RWPE2 (cell line): ENCODE measurements at places on chromosomes 2 and 18.

DNA sequence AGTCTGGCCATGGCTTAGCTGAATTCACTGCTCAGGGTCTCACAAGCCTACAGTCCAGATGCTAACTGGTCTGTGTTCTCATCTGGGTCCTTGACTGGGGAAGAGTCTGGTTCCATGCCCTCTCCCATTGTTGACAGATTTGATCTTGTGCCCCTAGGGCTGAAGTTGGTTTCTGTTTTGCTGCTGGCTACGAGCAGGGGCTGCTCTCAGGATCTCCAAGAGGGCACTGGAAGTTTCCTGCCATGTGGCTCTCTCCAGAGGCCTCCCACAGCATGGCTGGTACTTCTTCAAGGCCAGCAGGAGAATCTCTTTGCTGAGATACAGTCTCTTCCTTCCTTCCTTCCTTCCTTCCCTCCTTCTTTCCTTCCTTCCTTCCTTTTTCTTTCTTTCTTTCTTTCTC lies 78.1 kb downstream of the SPP2 start:
- peaks cover 17% of the 10 kb centered on the region for H3K4me1 ChIP-seq
- H3K36me3 ChIP-seq = no peaks in the 10 kb centered on the region
- H3K27ac ChIP-seq = no peak overlapping the region
- no peaks in the 10 kb centered on the region for H3K27me3 ChIP-seq

GRCh38 chr2:88221365-88221942 lies 51.3 kb downstream of the THNSL2 start:
- H3K4me1 ChIP-seq = no peaks in the 10 kb centered on the region
- H3K27ac ChIP-seq = no peak overlapping the region
- no peak overlapping the region for H3K4me3 ChIP-seq
- H3K27me3 ChIP-seq = peaks cover 3% of the 10 kb centered on the region
- H3K36me3 ChIP-seq = no peaks in the 10 kb centered on the region
- no peak for DNase-seq

DNA sequence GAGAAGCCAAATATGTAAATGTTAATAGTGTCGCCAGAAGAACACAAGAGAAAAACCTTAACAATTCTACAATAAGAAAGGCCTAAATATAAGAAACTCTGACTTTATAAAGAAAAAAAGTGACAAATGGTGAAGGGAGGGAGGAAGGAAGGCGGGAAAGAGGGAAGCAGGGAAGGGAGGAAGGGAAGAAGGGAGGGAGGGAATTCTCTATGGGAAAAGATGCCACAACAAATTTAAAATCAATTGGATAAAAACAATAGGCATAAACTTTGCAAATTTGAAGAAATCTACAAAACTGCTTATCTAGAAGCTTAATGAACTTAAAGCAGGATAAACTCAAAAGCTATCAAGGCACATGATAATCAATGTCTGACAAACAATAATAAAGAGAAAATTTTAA lies 16.9 kb downstream of the NBAS start:
- DNase-seq = no peak
- no peak overlapping the region for H3K27ac ChIP-seq
- no peaks in the 10 kb centered on the region for H3K27me3 ChIP-seq
- H3K36me3 ChIP-seq = peaks cover 19% of the 10 kb centered on the region

DNA sequence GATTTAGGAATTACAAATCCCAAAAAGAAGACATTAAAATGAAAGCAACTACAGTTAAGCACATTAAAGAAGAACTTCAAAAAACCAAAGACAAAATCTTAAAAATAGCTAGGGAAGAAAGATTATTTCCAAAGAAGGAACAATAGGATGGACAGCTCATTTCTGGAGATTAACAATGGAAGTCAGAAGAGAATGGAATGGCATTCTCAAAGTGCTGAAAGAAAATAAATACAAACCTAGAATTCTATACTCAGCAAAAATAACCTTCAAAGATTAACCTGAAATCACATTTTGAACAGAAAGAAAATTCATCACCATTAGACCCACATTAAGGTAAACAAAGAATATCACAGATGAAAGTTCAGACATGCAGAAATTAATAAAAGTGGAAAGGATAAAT lies 229.2 kb downstream of the HDAC4 start:
- H3K27me3 ChIP-seq = no peaks in the 10 kb centered on the region
- no peak for DNase-seq
- H3K36me3 ChIP-seq = no peaks in the 10 kb centered on the region
- H3K27ac ChIP-seq = no peak overlapping the region
- H3K4me1 ChIP-seq = no peaks in the 10 kb centered on the region

DNA sequence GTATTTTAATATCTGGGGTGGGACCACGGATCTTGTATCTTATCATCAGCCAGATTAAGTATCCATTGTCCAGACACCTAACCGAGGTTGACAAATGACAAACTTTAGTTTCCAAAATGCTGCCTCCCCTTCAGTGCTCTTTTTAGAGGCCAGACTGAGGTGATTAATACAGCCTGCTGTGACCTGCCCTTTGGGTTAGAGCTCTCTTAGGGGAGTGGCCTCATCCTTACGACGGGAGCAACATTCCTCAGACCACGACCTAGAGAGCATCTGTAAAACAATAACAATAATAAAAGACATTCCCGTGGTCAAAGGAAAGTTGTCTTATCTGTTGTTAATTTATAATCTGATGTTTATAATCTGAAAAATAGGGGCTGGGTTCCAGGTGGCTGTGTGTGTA lies 405.3 kb downstream of the LPIN1 start:
- H3K4me3 ChIP-seq = no peak overlapping the region
- no peaks in the 10 kb centered on the region for H3K36me3 ChIP-seq
- DNase-seq = no peak
- no peaks in the 10 kb centered on the region for H3K27me3 ChIP-seq
- H3K27ac ChIP-seq = no peak overlapping the region
- peaks cover 27% of the 10 kb centered on the region for H3K4me1 ChIP-seq

GRCh38 chr2:3486047-3487027 lies 33.0 kb downstream of the ADI1 start:
- H3K4me1 ChIP-seq = no peaks in the 10 kb centered on the region
- no peaks in the 10 kb centered on the region for H3K36me3 ChIP-seq
- DNase-seq = no peak

- H3K4me1 ChIP-seq = peaks cover 12% of the 10 kb centered on the region
- no peaks in the 10 kb centered on the region for H3K36me3 ChIP-seq
- H3K27ac ChIP-seq = peak overlapping the region; percentile 75
- DNase-seq = no peak
- no peak overlapping the region for H3K4me3 ChIP-seq
These were observed 46.7 kb downstream of the SMAD7 start for GRCh38 chr18:48904091-48904490.

- H3K4me3 ChIP-seq = no peak overlapping the region
- peak overlapping the region; percentile 38 for H3K27ac ChIP-seq
- H3K36me3 ChIP-seq = no peaks in the 10 kb centered on the region
- DNase-seq = peak; percentile 66
These were observed 92.3 kb upstream of the THUMPD2 start for GRCh38 chr2:39871291-39871761.

GRCh38 chr2:218389333-218390150 lies 7.5 kb downstream of the SLC11A1 start:
- DNase-seq = no peak
- H3K4me1 ChIP-seq = peaks cover 3% of the 10 kb centered on the region
- H3K4me3 ChIP-seq = no peak overlapping the region
- H3K36me3 ChIP-seq = no peaks in the 10 kb centered on the region
- no peak overlapping the region for H3K27ac ChIP-seq
- no peaks in the 10 kb centered on the region for H3K27me3 ChIP-seq

DNA sequence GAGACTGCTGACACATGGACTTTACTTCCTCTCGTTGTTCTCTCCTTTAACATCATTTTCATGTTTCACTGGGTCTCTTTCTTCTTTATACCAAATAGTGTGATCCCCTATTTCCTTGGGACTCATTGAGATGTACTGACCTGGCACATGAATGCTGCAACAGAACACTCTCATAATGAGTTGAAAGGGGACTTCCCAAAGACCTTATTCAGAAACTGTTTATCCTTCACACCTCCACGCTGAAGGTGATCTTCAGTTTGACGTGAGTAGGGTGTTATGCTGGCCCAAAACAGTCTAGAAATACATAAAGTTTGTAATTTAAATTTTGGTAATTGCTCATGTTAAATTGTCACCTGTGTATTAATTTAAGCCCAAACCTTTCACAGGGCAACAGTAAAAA lies 1096.8 kb upstream of the GYPC start:
- no peaks in the 10 kb centered on the region for H3K27me3 ChIP-seq
- H3K4me1 ChIP-seq = no peaks in the 10 kb centered on the region
- no peak overlapping the region for H3K4me3 ChIP-seq
- no peak for DNase-seq
- no peaks in the 10 kb centered on the region for H3K36me3 ChIP-seq
- H3K27ac ChIP-seq = no peak overlapping the region

DNA sequence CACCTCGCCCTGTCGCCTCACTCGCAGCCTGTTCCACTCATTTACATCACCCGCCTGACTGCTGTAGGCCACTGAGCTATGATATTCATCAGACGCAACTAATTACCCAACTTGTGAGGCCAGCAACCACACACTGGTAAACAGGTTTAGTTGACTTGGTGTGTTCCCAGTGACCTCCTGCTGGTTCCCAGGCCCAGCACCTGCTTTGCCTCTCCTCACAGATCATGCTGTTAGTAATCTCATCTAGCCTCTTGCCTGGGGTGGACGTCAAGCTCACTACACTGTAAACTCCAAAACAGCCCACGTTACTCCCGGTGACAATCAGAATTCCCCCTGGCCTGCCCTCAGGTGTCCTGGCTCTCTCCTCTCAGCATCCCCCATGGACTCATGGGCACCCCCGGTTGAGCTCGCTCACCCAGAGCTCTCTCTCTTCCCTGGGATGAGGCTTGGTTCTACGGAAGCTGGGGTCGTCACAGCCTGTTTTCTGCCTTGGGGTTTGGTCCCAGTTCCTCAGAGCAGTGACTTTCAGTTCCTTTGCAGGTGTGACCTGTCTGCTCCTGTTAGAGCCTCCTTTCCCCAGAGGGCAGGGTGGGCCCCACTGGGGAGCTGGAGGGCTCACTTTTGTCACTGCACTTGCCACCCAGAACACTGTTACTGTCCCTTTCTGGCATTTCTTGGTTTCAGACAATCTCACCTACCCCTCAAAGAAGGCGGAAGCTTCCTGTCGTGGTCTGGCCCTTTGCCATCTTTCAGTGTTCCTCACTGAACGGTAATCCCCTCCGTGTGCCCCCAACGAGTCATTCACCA lies 40.3 kb downstream of the INPP5D start:
- H3K36me3 ChIP-seq = no peaks in the 10 kb centered on the region
- DNase-seq = no peak
- no peak overlapping the region for H3K4me3 ChIP-seq
- no peaks in the 10 kb centered on the region for H3K4me1 ChIP-seq
- H3K27ac ChIP-seq = no peak overlapping the region
- no peaks in the 10 kb centered on the region for H3K27me3 ChIP-seq

DNA sequence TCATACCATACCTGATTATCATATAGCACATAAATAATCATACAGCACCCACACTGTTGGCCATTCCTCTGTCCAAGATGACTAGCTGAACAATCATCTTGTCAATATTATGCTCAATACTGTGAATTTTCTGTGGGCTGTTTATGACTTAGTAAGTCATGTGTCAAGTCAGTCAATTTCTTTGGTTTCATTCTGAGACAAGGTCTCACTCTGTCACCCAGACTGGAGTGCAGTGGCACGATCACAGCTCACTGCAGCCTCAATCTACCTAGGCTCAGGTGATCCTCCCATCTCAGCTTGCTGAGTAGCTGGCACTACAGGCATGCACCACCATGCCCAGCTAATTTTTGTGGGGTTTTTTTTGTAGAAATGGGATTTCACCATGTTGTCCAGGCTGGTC lies 5.7 kb downstream of the MCM6 start:
- DNase-seq = no peak
- peaks cover 11% of the 10 kb centered on the region for H3K4me1 ChIP-seq
- H3K27ac ChIP-seq = no peak overlapping the region
- peaks cover 92% of the 10 kb centered on the region for H3K36me3 ChIP-seq

- peaks cover 36% of the 10 kb centered on the region for H3K4me1 ChIP-seq
- no peak overlapping the region for H3K4me3 ChIP-seq
- peak overlapping the region; percentile 98 for H3K27ac ChIP-seq
- no peak for DNase-seq
- H3K27me3 ChIP-seq = no peaks in the 10 kb centered on the region
These were observed 198.0 kb downstream of the NBAS start for GRCh38 chr2:15363142-15363541.

GRCh38 chr2:240619506-240620148 lies 5.7 kb upstream of the GPR35 start:
- H3K27me3 ChIP-seq = no peaks in the 10 kb centered on the region
- no peak overlapping the region for H3K27ac ChIP-seq
- H3K4me3 ChIP-seq = no peak overlapping the region
- peak; percentile 32 for DNase-seq

GRCh38 chr2:231541645-231542044 lies 11.4 kb upstream of the NMUR1 start:
- no peak for DNase-seq
- no peak overlapping the region for H3K4me3 ChIP-seq
- no peaks in the 10 kb centered on the region for H3K27me3 ChIP-seq
- H3K4me1 ChIP-seq = no peaks in the 10 kb centered on the region
- H3K27ac ChIP-seq = no peak overlapping the region
- H3K36me3 ChIP-seq = no peaks in the 10 kb centered on the region

GRCh38 chr2:2573658-2574293 lies 242.7 kb upstream of the MYT1L start:
- no peaks in the 10 kb centered on the region for H3K36me3 ChIP-seq
- H3K27ac ChIP-seq = no peak overlapping the region
- no peak overlapping the region for H3K4me3 ChIP-seq

- 0 out of 2 replicates have a peak, but pooled peaks cover 6% of the 10 kb centered on the region for H3K36me3 ChIP-seq
- no peak for DNase-seq
- H3K27me3 ChIP-seq = no peaks in the 10 kb centered on the region
- H3K4me1 ChIP-seq = no peaks in the 10 kb centered on the region
These were observed 18.3 kb downstream of the DNPEP start for GRCh38 chr2:219369447-219369861.

- DNase-seq = no peak
- no peak overlapping the region for H3K4me3 ChIP-seq
- H3K27me3 ChIP-seq = no peaks in the 10 kb centered on the region
- no peak overlapping the region for H3K27ac ChIP-seq
These were observed 12.4 kb downstream of the SMAD2 start for GRCh38 chr18:47917923-47918610.

DNA sequence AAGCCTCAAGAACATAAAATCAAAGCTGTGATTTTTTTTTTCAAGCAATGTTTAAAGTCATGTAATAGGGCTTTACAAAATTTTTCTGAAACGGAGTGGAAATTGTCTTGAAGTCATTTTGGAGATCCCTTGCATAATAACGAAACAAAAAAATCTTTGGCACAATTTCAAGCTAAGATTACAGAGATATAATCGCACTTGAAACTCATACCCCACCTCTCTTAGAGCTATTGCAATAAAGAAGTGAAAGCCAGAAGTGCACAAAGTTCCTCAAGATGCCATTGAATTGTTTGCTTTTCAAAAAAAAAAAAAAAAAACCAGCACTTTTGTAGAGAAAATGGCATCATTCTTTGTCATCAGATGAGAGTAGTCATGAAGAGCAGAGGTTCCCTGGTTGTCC lies 152.3 kb downstream of the PAX3 start:
- H3K27ac ChIP-seq = no peak overlapping the region
- no peaks in the 10 kb centered on the region for H3K36me3 ChIP-seq
- H3K4me1 ChIP-seq = peaks cover 11% of the 10 kb centered on the region
- no peak for DNase-seq

- H3K4me3 ChIP-seq = no peak overlapping the region
- no peak for DNase-seq
- no peaks in the 10 kb centered on the region for H3K27me3 ChIP-seq
- H3K4me1 ChIP-seq = no peaks in the 10 kb centered on the region
- no peaks in the 10 kb centered on the region for H3K36me3 ChIP-seq
These were observed 271.6 kb upstream of the RND3 start for GRCh38 chr2:150759106-150759505.

- no peak overlapping the region for H3K4me3 ChIP-seq
- H3K4me1 ChIP-seq = no peaks in the 10 kb centered on the region
- DNase-seq = no peak
These were observed 81.1 kb downstream of the MRPS9 start for GRCh38 chr2:105118960-105119359.
